ENCODE measurements at places on chromosomes 1 and 21. TPM values are rescaled to one million over a fixed set of nuclear protein-coding genes. Genes with fewer than 3 reads are reported as not detected.

SYT2 gene
- total RNA-seq: not detected

CRTC2 gene
- 32.7 TPM for total RNA-seq

IPO13 gene
- total RNA-seq: 22.1 TPM

ADCY10 gene
- total RNA-seq: 0.13 TPM

CD52 gene
- total RNA-seq: 9.8 TPM

C8A gene
- 0.16 TPM for total RNA-seq

ZNF678 gene
- total RNA-seq: 14.0 TPM

PRRX1 gene
- total RNA-seq: 23.0 TPM

VAV3 gene
- total RNA-seq: 57.5 TPM

GBP6 gene
- total RNA-seq: not detected

GPR25 gene
- not detected for total RNA-seq

PSMD4 gene
- 120 TPM for total RNA-seq

LEPR gene
- 14.8 TPM for total RNA-seq

CACNA1E gene
- not detected for total RNA-seq

CD1B gene
- total RNA-seq: not detected

FLG2 gene
- not detected for total RNA-seq

ITLN1 gene
- total RNA-seq: 16.8 TPM

RAB7B gene
- total RNA-seq: 11.7 TPM

POU2F1 gene
- 31.5 TPM for total RNA-seq

UBL4B gene
- total RNA-seq: not detected

SRSF11 gene
- 184 TPM for total RNA-seq

BCAR3 gene
- 26.7 TPM for total RNA-seq

KRTAP10-6 gene
- not detected for total RNA-seq

KRTAP12-2 gene
- total RNA-seq: not detected

Measured in ureter (tissue), 1 donor.